ENCODE measurements at places on chromosomes 5 and 9. TPM values are rescaled to one million over a fixed set of nuclear protein-coding genes. Genes with fewer than 3 reads are reported as not detected.

MYOZ3 gene
- 1.5 TPM for total RNA-seq

FOXD4 gene
- total RNA-seq: 0.16 TPM

FOXD4L5 gene
- total RNA-seq: 0.16 TPM

FIBCD1 gene
- total RNA-seq: 5.6 TPM

SLC46A2 gene
- total RNA-seq: not detected

CAPSL gene
- 1.1 TPM for total RNA-seq

ANKRD31 gene
- total RNA-seq: 0.32 TPM

PCDHA7 gene
- 0.36 TPM for total RNA-seq

SLC4A9 gene
- not detected for total RNA-seq

NIM1K gene
- total RNA-seq: 3.7 TPM

HIGD2A gene
- 26.0 TPM for total RNA-seq

SUSD1 gene
- total RNA-seq: 17.0 TPM

CACNA1B gene
- total RNA-seq: under 0.01 TPM

PDE8B gene
- under 0.01 TPM for total RNA-seq

ANKRD18B gene
- total RNA-seq: not detected

PCA3 gene
- total RNA-seq: not detected

CKMT2 gene
- total RNA-seq: not detected

ARHGEF28 gene
- total RNA-seq: 42.4 TPM

OR1J2 gene
- total RNA-seq: 0.24 TPM

NRG2 gene
- total RNA-seq: 4.5 TPM

LMX1B gene
- total RNA-seq: under 0.01 TPM

RFESD gene
- total RNA-seq: 1.5 TPM

PCDHGA12 gene
- 37.8 TPM for total RNA-seq

RASEF gene
- total RNA-seq: 0.24 TPM

SH3PXD2B gene
- total RNA-seq: 96.2 TPM

HSPB3 gene
- total RNA-seq: 5.8 TPM

THBS4 gene
- 5.0 TPM for total RNA-seq

C9orf50 gene
- 0.61 TPM for total RNA-seq

CAVIN4 gene
- total RNA-seq: 1.1 TPM

PTTG1 gene
- 16.6 TPM for total RNA-seq

TRIO gene
- 383 TPM for total RNA-seq

ATP10B gene
- not detected for total RNA-seq

All from hair follicle dermal papilla cell (primary cell).